ENCODE measurements at places on chromosomes 11 and 22.

GRCh38 chr11:116122697-116123472, 618.7 kb upstream of the CADM1 start:
- DNase-seq, result no peak

GRCh38 chr22:45292731-45293442, 8.1 kb downstream of the UPK3A start:
- DNase-seq, result no peak

DNA sequence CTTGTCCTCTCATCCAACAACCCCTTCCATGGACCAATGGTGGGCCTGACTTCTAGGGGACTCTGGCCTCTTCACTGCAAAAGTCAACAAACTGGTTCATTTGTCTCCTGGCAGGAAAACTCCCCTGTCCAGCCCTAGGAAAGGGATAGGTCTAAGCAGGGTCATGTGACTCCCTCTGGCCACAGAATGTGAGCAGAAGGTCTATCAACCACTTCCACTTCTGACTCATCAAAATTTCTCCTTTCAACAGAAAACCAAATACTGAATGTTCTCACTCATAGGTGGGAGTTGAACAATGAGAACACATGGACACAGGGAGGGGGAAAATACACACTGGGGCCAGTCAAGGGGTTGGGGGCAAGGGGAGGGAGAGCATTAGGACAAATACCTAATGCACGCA, 1.3 kb upstream of the ISX start:
- DNase-seq, result no peak

DNA sequence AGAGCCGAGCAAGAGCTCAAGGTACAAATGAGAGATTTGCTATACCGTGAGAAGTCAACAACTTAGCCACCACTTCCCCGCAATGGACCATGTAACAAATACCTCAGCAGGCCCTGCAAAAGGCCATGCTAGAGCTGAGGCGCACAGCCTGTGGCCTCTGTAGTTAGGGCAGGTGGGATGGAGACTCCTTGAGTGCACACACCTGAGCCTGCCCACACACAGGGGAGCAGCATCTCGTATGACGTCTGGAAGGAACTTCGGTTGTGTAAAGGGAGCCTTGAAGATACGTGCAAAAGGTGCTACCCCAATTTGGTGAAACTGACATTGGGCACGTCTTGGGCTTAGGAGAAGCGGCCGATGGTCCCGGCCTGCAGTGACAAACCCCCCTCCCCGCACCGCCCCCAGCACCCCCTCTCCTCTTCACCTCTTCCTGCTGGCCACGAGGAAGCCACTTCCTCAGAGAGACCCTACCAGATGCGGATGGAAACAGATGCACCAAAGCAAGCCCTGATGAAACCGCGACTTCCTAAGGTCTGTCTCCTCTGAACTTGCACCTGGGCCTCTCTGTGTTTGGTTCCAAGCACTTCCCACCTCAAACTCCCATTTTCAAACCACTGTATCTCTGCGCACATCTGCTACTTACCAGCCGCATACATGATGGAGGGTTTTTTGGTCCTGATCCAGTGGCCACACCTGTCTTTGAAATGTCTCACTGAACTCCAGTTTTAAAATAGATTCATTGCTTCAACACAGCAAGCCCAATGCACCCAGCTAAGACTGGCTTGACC, 10.6 kb downstream of the CDPF1 start:
- DNase-seq, result no peak

- DNase-seq, result no peak
Measured at GRCh38 chr22:36296690-36297089, 43.8 kb downstream of the APOL1 start.

DNA sequence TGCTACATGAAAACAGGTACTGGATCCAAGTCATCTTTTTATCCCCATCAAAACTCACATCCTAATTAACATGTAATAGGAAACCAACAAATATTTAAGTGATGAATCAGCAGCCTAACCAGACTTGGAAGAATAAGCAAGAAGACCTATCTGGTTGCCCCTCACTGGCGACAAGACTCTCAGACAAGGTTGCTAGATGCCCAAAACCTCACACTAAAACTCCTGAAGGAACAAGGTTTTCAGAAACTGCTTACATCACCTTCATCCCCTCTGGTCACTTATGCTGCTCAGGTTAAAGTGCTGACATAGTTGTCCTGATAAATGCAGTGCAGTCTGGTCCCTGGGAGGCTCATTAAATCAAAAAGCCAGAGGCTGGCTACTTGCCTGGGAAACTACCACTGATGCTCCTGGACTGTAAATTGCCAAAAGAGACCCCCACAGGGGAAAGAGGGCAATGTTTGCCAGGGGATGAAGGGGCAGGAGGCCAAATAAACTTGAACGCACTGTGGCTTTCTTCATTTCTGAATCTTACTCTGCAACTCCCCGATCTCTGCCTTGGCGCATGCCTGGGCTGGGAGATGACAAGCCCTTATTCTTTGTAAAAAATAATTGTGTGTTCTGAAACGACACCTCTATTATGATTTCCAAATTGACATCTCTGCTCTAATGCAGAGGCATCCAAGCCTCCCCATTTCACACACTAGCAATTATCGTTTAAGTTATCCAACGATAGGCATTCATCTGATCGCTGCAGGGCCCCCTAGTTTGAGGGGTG, 72.7 kb downstream of the AMBRA1 start:
- DNase-seq, result no peak

GRCh38 chr11:67397536-67397935, 4.1 kb downstream of the PPP1CA start:
- DNase-seq, result no peak

- DNase-seq, result no peak
Measured at GRCh38 chr22:48754611-48755058, 1073.0 kb downstream of the BRD1 start.

GRCh38 chr11:79189055-79189454, 251.8 kb downstream of the TENM4 start:
- no peak for DNase-seq

- DNase-seq, result peak; percentile 78
Measured at GRCh38 chr11:126716456-126717083, 284.0 kb downstream of the KIRREL3 start.
